ENCODE measurements at places on chromosomes 12 and 14.

GRCh38 chr12:1966561-1967226, 37.6 kb downstream of the DCP1B start:
- DNase-seq: no peak

GRCh38 chr12:83665634-83666218, 979.0 kb downstream of the TMTC2 start:
- DNase-seq: no peak

- DNase-seq: no peak
Observed at GRCh38 chr14:33369972-33370371, 431.3 kb downstream of the NPAS3 start.

- DNase-seq: no peak
Observed at GRCh38 chr12:31591380-31591901, 505 bp upstream of the DENND5B start.

DNA sequence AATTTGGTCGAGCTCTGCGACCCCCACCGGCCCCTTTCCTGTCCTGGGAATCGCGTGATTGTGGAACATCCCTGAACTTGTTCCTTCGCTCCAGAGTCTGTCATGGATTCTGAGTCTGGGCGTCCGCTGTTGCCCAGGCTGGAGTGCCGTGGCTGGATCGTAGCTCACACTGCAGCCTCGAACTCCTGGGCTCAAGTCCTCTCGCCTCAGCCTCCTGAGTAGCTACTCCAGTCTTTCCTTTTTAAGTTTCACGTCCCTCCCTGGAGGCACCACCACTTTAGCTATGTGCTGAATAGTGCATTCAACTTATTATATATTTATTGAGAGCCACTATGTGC, 698 bp downstream of the ACOT6 start:
- DNase-seq: no peak

- DNase-seq: no peak
Observed at GRCh38 chr14:104139460-104140212, 1.2 kb downstream of the KIF26A start.

DNA sequence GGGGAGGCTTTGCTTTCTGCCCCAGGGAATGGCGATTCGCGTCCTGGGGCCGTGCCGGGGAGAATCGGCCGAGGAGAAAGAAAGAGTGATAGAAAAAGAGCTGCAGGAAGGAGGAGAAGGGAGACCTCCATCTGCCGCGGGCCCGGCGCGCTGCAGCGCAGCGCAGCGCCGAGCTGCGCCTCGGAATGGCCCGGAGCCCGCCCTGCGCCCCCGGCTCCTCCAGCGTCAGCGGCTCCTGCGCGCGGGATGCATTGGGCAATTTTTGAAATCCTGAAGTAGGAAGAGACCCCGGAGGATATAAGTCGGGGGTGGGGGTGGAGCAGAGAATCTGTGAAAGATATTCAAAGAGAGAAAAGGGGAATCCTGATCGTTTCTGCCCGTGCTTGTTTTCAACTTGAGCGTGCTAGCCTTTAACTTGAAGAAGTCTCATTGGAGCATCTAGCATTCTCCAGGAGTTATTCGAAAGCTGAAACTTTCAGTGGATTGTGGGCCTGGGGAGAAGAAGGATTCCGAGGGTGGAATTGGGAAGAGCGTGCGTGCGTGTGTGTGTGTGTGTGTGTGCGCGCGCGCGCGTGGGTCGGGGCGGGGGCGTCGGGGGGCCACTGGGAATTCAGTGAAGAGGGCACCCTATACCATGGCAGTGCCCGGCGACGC, 441 bp downstream of the PDE3A start:
- no peak for DNase-seq

DNA sequence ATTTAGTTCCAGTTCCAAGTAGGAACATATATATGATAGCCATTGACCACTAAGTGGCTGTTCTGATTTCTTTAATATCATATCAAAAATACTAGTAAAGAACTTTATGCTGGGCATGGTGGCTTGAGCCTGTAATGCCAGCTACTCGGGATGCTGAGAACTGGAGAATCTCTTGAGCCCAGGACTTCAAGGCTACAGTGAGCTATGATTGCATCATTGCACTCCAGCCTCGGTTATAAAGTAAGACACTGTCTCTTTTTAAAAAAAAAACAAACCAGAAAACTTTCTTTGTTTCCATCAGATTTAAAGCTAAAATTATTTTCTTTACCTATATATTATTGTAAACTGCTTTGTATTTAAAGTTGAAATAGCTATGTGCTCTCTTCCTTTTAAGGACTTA, 127.0 kb downstream of the SCAF11 start:
- no peak for DNase-seq

DNA sequence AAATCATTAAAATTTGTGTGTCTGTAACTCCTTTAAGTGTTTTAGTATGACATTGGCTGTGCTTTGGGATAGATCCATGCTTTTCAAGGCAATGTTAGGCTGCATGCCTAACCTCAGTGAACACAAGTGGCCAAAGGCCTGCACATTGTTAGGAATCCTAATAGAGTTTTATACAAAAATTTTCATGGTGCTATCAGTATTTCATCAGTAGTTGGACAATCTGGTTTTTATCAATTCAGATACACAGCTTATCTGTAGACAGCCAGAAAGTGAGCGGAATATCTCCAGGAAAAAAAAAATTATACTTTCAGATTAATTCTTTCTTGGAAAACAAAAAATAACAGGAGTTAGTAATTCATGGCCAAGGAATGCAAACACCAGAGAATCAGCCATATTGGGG, 324.0 kb upstream of the PDE3A start:
- DNase-seq: no peak

DNA sequence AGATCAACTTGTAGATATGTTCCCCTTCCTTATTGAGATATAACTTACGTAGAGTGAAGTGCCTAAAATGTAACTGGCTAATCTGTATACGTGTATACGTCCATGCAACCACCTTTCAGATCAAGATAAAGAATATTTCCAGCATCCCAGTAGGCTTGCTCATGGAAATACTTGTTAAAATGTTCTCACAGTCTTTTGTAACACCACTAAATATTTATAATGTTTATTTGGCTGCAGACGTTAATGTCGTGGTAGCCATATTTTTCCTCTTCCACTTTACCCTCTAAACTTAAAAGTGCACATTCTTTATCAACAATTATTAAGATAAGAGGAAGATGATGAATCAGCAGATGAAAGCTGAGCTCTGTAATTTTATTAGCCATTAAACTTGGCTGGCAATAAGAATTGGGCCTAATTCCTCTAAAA, 447.4 kb downstream of the AEBP2 start:
- DNase-seq: no peak

DNA sequence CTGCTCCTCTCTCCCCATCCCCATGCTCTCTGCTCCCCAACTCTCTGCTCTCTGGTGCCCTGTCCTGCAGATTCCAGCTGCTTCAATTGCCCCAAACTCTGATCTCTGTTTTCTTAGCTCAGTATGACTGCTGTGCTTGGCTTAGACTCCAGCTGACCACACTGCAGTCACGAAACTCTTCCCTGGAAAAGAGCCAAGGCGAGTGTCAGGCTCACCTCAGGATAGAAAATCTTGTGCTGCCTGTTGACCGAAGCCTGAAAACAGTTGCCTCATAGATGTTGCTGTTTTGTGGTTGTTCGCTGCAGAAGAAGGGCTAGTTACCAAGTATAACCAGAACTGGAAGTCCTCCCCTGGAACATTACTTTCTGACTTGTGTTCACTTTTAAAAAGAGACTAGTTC, 6.7 kb upstream of the STON2 start:
- no peak for DNase-seq

DNA sequence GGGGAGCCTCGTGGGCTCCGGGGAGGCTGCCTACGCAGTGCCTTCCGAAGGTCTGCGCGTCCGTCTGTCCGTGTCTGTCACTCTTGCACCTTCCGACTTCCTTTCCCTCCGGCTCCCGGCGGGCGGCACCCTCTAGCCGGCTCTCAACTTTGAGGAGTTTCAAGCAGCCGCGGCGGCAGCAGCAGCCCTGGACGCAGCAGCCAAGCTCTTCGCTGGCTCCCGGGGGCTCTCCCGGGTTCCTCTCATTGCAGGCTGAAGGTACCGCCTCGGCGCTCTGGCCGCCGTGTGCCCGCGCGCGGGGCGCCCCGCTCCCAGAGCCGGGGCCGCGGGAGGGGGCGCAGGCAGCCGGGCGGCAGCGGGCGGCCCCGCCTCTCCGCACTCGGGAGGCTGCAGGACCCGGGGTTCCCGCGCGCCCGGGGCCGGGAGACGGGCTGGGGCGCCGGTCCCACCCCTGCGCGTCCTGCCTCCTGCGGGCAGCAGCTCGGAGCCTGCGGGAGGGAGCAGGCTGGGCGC, at the start of the genes AMIGO2 and PCED1B:
Gene AMIGO2 (minus strand): TSS at position 492 of the 513 bp plus-strand sequence. CDS start 957 bp downstream, outside the sequence.
Gene PCED1B (plus strand): TSS at position 154 of the 513 bp plus-strand sequence. CDS start 155,443 bp downstream, outside the sequence.
- DNase-seq: peak; percentile 78

GRCh38 chr12:93429448-93429847, 12.3 kb downstream of the UBE2N start:
- DNase-seq: no peak

DNA sequence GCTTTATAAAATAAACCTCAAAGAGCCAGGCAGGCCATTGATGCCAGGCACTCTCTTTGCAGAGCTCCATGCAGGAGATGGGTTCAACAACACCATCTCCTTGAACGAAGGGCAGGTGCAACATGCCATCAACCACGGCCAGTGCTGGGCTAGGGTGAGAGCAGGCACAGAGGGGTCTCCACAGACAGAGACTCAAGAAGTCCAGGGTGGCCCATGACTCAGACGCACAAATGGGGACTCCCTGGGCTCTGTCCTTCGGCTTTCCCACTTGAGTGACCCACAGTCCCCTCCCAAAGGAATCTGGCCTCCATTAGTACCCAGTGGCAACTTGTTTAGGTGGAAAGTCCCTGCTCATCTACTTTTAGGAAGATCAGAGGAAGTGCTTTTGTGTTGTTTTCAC, 124.4 kb upstream of the PZP start:
- no peak for DNase-seq

GRCh38 chr14:38992067-38992844, 110.8 kb downstream of the SEC23A start:
- no peak for DNase-seq

- no peak for DNase-seq
Observed at GRCh38 chr12:81257947-81258551, 180.2 kb downstream of the ACSS3 start.

DNA sequence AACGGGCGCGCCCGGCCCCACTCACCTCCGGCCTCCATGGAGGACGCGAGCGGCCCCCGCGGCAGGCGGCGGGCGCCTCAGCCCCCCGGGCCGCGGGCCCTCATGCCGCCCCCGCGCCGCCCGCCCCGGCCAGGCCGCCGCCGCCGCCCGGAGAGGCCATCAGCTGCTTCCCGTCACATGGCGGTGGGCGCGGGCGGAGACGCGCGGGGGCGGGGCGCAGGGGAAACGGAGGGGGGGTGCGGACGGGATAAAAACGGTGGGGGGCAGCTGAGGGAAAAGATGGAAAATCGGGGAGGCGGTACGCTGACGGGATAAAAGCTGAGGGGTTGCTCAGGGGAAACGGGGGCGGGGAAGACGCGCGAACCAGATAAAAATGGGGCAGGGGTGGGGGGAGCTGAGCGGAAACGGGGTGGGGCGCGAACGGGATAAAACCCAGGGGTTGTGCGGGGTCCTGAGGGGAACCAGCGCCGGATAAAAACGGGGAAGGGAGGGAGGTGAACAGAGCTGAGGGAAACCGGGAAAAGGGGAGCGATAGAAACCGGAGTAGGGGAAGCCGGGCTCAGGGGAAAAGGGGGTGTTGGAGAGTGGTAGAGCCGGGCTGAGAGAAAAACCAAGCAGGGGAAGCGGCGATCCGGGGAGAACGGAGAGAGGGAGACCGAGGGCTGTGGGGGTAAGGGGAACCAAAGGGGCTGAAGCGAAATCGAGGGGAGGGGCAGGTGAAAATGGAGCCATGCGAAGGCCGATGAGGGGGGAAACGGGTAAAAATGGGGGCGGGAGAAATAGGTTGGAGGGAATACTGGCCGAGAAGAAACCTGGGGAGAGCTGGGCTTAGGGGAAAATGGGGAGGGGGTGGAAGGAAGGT, at the start of gene WSB2:
Gene WSB2 (minus strand): TSS at position 169 of the 862 bp plus-strand sequence. CDS start 131 bp downstream, at position 38.
- peak; percentile 54 for DNase-seq

GRCh38 chr12:59149995-59150642, 229.8 kb upstream of the LRIG3 start:
- peak; percentile 26 for DNase-seq

- no peak for DNase-seq
Observed at GRCh38 chr12:20829919-20830318, 19.4 kb downstream of the SLCO1B3 start.
